Activated T-cell treated with anti-CD3 and anti-CD28 coated beads for 24 hours (primary cell): ENCODE measurements at places on chromosomes 2 and 18.

GRCh38 chr2:164009756-164010337 is 274.0 kb upstream of the FIGN start:
- DNase-seq = no peak

- no peak for DNase-seq
These were observed 102.2 kb downstream of the OSBPL6 start for GRCh38 chr2:178296394-178297090.

GRCh38 chr2:74653589-74653984 is 460 bp upstream of the SEMA4F start:
- DNase-seq = no peak

DNA sequence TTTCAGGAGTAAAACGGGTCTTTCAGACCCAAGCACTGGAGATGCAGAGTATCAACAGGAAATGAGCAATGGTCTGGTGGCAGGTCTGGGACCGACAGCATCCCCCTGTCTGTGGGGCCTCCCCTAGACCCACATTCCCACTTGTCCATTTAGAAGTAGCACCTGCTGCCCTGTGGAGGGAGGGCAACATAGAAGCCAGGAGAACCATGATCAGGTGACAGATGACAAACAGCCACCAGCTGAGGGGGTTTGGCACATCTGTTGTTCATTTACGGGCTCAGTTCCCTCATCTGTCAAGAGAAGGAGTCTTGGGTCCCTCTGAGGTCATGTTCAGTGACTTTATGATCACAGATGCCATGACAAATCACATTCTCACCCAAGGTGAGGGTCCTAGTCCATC is 77.9 kb upstream of the SLC66A3 start:
- DNase-seq = no peak

- DNase-seq = no peak
These were observed 353.0 kb upstream of the PIK3C3 start for GRCh38 chr18:41602034-41602433.

DNA sequence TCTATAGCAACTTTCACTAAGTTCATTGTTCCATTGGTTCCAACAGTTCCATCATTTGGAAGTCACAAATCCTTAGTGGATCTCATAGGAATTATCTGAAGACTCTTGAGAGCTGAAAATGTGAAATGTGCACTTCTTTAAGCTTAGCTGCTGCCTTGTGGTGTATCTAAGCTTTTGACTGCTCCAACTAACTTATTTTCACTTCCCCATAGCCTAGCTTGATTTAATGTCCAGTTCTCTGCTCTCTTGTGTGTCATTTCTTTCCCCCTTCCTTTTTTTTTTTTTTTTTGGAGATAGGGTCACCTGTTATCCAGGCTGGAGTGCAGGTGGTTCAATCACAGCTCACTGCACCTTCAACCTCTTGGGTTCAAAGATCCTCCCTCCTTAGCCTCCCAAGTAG is 34.9 kb upstream of the CD302 start:
- no peak for DNase-seq

GRCh38 chr2:151337643-151338042 is 19.7 kb upstream of the TNFAIP6 start:
- no peak for DNase-seq

GRCh38 chr2:110991911-110992310 is 128.8 kb upstream of the BCL2L11 start:
- DNase-seq = no peak

- no peak for DNase-seq
These were observed 161.4 kb downstream of the XIRP2 start for GRCh38 chr2:167049659-167050058.

DNA sequence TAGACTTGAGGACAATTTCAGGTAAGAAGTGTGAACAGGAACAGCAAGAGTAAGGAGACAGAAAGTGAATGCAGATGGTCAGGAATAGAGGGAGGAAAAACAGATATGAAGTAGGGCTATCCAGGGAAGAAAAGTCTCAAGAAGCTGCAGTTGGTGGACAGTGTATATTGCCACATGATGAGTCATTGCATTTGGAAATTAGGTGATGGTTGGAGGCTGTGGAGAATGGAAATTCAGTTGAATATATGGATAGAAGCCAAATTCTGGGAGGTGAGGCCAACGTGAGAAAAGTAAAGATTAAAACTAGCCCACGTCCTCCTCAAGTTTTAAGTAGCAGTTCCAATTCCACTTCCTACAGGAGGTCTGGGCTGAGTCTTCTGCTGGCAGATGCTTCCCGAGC is 158.4 kb downstream of the UBE2E3 start:
- DNase-seq = no peak

GRCh38 chr2:15769676-15770547 is 170.4 kb upstream of the MYCN start:
- DNase-seq = no peak

- DNase-seq = no peak
These were observed 638.7 kb upstream of the FANCL start for GRCh38 chr2:58879834-58880233.

DNA sequence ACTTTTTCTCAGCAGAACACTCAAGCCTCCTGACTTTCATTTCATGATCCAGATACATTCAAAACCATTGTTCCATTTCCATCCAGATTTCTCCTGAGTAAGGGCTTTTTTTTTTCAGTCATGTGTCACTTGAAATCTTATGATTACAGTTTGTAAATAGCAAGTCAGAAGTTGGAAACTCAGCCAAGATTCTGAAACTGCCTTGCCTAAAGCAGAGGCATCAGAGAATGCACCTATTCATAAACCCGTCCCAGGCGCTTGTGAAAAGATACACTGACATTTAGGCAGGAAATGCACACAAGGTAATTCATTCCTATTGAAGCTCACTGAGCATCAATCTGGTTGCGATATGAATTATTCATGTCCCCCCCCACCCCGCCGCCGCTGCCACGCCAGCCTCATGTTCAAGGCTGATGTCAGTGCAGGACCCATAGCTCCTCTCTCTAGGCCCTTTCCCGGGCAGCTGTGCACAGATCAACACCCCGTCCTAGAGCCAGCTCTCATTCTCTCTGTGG is 30.4 kb upstream of the MGAT4A start:
- DNase-seq = peak; percentile 51

GRCh38 chr18:44764863-44765262 is 84.2 kb downstream of the SETBP1 start:
- no peak for DNase-seq

- DNase-seq = no peak
These were observed 108.1 kb upstream of the KCTD1 start for GRCh38 chr18:26656431-26656943.
